ENCODE measurements at places on chromosomes 7 and 10. TPM values are rescaled to one million over a fixed set of nuclear protein-coding genes. Genes with fewer than 3 reads are reported as not detected.
A peak's percentile ranks its signal among the peaks of the same experiment; 100 is the strongest.

CFAP69 gene
- total RNA-seq = 6.6 TPM

PTPRZ1 gene
- total RNA-seq = not detected

ZNF467 gene
- 4.1 TPM for total RNA-seq

DNA sequence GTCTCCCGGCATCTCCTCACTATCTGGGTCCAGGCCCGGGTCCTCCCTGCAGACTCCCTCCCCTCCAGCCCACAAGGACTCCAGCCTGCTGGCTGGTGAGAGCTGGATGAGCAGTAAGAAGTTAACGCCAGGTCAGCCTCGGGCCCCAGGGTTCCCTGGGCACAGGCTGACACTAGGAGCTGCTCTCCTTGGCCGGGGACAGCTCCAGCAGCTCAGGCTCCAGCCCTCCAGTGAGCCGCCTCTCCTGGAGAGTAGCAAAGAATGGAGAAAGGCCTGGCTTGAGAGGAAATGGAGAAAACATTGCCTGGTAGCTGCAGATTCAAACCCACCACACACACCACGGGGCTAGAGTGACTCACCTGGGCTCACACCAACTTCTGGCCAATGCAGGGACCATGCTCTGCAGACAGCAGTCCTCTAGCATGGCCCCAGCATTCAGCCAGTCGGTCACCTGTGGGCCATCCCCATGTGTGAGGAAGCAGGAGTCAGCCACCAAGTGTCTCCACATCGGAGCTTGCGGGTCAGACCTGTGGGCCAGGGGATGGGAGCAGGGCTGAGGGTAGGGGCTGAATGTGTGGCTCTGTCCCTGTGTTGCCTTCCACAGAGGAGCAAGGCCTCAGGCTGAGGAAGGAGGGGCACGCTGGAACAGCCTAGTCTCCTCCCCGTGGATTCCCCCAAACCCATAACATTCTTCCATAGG, 6.5 kb downstream of the SAP25 start:
- no peaks in the 10 kb centered on the region for H3K36me3 ChIP-seq
- no peak for DNase-seq
- H3K27me3 ChIP-seq = no peaks in the 10 kb centered on the region
- no peak overlapping the region for H3K27ac ChIP-seq
- H3K4me3 ChIP-seq = no peak overlapping the region

- peaks cover 18% of the 10 kb centered on the region for H3K27me3 ChIP-seq
- DNase-seq = no peak
- no peaks in the 10 kb centered on the region for H3K36me3 ChIP-seq
- no peak overlapping the region for H3K27ac ChIP-seq
These were observed 10.5 kb upstream of the PAX4 start for GRCh38 chr7:127628445-127628844.

PRLHR gene
- not detected for total RNA-seq

GRCh38 chr7:41097501-41097900, 605.4 kb downstream of the INHBA start:
- 0 out of 2 replicates have a peak overlapping the region, but pooled peaks have one; percentile 6 for H3K27ac ChIP-seq
- no peaks in the 10 kb centered on the region for H3K4me1 ChIP-seq
- peak; percentile 34 for DNase-seq
- H3K36me3 ChIP-seq = no peaks in the 10 kb centered on the region
- no peak overlapping the region for H3K4me3 ChIP-seq
- H3K27me3 ChIP-seq = no peaks in the 10 kb centered on the region

DNA sequence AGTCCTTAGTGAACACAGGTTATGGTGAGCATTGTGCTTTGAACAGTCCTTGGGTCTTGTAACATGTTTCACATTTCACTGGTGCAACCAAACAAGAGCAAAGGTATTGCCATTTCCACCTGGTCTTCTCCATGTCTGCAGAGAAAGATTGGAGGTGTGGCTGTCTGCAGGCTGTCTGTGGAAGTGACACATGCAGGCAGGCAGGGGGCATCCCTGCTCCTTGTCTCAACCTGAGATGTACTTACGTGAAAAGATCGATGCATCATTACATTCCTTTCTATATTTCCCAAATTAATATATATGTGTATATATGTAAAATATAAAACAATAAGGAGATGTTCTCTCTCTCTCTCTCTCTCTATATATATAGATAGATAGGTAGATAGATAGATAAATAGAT, 54.3 kb downstream of the LRRC18 start:
- no peak overlapping the region for H3K4me3 ChIP-seq
- H3K4me1 ChIP-seq = no peaks in the 10 kb centered on the region
- peaks cover 38% of the 10 kb centered on the region for H3K27me3 ChIP-seq
- H3K27ac ChIP-seq = no peak overlapping the region
- peak; percentile 64 for DNase-seq
